SK-MEL-5 (cell line): ENCODE measurements at places on chromosomes 1 and 21.

- DNase-seq, result no peak
Measured at GRCh38 chr1:60130703-60131102, 57.1 kb upstream of the C1orf87 start.

DNA sequence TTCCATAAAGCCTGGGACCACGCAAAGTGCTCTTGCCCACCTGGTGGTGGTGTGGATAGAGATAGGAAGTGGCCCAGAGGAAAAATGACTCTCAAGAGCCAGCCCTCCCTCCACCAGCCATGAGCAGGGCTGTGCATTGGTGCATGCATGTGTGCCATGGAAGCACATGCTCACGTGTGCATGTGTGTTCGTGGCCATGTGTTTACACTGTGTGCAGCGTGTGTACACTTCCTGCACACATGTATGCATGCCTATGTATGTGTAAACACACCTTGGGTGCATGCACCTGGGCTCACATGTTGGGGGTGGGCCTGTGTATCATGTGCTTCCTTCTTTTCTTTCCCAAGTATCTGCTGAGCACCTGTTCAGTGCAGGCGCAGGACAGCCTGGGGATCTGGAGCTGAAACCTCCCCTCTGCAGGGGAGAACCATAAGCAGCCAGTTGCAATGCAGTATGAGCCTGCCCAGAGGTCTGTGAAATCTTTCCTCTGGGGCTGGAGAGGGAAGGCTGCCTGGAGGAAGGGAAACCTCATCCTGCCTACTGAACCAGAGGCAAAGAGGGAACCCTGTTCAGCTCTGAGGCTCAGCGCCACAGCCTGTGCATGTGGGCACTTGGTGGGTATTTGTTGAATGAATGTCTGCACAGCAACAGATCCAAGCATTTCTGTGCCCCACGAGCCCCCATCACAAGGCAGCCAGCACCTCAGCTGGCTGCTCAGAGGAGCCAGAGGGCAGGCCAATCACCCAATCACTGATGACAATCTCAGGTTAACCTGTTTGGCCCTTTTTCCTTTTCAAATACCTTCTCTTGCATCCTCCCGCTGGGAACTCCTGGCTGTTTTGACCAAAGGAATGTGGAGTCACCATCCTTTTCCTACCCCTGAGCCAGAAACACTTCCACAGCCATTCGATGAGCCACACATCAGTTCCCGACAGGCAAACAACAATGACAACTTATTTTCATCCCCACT is 327.0 kb downstream of the NPHP4 start:
- DNase-seq, result no peak

GRCh38 chr1:8649027-8649426 is 168.4 kb downstream of the RERE start:
- no peak for DNase-seq

DNA sequence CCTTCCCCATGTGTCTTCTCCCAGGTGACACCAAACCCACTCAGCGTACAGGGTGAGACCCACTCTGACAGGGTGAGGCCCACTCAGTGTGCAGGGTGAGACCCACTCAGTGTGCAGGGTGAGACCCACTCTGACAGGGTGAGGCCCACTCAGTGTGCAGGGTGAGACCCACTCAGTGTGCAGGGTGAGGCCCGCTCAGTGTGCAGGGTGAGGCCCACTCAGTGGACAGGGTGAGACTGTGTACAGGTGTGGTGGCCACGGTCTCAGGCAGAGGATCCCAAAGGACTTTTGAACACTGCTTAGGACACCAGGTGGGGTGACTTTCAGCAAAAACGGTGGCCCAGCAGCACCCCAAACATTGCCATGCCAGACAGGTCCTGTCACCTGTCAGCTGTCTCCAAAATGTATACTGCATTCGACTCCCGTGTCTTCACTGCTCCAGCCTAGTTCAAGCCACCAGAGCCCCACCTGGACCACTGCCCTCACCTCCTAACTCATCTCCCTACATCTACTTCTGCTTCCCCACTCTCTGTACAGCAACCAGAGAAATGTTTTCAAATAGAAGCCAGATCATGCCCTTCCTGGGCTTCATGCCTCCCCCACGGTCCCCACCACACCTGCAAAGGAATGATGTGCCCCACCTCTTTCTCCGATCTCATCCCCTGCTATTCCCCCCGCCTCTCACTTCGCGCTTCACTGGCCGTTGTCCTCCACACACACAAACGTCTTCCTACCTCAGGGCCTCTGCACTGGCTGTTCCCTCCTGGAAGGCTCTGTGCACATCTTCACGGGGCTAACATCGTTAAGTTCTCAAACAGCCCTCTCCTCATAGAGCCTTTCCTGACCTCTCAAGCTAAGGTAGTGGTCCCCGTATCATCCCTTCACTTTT is 52.1 kb downstream of the ACBD3 start:
- no peak for DNase-seq

- no peak for DNase-seq
Measured at GRCh38 chr1:3211582-3212375, 142.8 kb downstream of the PRDM16 start.

DNA sequence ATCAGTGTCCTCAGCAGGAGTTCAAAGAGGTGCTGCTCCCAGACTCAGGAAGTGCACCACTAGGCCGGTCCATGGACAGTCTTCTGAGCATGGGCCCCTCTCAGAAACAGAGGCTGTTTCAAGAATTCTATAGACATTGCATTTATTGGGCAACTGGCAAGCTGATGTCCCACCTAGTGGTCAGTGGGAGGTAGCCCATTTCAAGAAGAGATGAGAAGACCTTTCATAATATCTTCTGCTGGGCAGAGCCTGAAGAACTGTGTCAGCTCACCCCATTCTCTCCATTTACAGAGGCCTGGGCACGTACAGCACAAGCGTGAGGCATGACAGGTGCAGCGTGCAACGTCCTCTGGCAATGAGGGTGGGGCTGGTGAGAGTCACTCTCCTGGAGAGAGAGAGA is 216.0 kb downstream of the DYRK1A start:
- DNase-seq, result peak; percentile 66

DNA sequence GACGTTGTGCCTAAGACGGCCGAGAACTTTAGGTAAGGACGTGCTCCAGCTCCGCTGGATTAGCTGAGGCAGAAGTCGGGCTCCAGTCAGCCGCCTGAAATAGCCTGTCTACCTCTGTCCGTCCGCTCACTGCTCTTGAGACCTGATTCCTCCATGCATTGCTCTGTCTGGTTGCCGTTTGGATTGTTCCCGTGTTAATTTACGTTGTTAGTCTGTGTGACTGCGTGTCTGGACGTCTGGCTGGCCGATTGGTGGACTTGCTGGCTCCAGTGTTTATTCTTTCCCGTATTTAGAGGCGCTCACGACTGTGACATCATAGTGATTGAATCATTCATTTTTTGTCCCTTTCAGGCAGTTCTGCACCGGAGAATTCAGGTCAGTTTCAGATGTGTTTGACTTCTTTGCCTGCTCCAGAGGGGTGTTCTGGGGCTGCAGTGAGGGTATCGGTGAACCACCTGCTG is 684 bp downstream of the PPIH start:
- no peak for DNase-seq

- DNase-seq, result no peak
Measured at GRCh38 chr1:11651017-11651416, 3.2 kb downstream of the FBXO2 start.

DNA sequence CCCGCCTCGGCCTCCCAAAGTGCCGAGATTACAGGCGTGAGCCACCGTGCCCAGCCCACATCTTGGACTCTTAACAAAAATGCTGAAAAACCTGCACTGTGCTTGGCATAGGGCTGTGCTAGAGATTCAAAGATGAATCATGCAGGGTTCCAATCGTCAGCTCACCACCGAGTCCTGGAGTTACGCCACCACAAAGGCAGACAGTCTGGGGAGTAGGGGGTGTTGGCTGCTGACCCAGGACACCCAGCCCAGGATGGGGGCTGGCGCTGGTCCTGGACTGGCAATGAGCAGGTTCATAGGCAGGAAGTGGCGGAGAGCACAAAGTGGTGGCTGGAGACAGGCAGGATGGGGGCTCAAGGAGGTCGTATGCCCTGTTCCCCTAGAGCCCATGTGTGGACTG is 16.0 kb downstream of the PSRC1 start:
- DNase-seq, result no peak

DNA sequence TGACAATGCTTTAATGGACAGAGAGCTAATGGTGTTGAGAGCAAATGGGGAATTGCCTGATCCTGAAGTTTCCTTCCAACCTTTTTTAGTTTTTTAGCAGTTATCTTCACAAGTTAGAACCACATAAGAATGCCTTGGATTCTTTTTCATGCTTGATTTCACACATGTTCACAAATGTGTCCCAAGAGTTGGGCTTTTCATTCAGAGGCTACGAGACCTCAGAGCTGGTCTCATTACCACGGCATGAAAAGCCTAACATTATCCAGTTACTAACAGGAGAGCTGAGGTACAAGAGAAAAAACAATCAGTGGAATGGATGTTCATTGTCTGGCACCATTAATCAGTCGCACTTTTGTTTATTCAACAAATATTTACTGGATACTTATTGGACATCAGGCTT is 340.6 kb downstream of the ZNF326 start:
- no peak for DNase-seq

- DNase-seq, result no peak
Measured at GRCh38 chr21:42440187-42440792, 36.6 kb downstream of the UBASH3A start.

DNA sequence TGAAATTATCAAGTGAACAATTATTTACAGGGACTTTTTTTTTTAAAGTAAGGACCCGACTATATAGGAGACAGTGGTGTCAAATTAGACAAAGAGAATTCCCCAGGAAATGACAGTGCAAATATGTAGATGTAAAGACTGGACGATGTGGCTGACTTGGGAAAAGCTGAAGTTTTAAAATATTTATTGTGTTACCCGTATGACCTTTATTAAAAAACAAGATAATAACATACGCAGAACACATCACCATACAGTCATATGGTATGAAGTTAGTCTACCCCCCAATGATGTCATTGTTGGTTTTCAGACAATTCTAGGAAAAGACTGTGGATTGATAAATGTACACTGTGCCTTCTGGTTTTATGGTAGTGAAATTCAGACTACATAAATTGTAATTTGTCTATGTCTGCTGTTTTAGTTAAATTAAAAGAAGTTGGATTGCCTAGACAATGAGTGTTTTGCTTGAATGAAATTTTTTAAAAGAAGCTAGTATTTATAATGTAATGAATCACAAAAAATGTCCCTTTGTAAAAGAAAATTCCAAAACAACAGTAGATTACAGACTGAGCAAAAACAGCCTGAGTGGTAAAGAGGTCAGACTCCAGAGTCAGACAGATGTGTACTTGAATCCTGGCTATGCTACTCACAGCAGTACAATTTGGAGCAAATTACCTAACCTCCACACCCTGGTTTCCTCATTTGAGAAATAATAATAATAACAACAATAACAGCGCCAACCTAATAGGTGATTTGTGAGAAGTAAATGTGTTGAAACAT is 15.5 kb upstream of the PDC start:
- DNase-seq, result no peak

DNA sequence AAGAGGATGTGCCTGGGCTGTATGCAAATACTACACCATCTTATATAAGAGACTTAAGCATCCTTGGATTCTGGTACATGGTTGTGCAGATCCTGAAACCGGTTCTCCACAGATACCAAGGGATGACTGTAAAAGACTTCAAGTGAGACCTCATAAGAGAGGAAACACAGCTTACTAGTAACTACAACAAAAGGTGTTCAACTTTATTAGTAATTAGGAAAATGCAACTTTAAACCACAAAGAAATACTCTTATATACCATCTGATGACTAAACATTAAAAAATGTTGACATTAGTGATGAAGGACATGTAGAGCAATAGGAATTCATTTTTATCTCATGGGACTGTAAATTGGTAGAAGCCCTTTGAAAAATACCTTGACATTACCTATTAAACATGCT is 102.7 kb downstream of the RASAL2 start:
- no peak for DNase-seq

DNA sequence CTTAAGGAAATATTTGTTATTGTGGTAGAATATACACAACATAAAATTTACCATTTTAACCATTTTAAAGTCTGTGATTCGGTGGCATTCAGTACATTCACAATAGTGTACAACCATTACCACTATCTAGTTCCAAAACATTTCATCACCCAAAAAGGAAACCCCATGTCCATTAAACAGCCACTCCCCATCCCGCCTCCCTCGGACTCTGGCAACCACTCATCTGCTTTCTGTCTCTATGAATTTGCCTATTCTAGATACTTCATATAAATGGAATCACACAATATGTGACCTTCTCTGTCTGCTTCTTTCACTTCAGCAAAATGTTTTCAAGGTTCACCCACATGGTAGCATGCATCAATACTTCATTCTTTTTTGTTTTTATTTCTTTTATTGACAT is 51.3 kb downstream of the PTP4A2 start:
- no peak for DNase-seq

GRCh38 chr21:33246506-33246905 is 16.8 kb downstream of the IFNAR2 start:
- no peak for DNase-seq

GRCh38 chr1:63463248-63463647 is 59.8 kb downstream of the ITGB3BP start:
- no peak for DNase-seq

DNA sequence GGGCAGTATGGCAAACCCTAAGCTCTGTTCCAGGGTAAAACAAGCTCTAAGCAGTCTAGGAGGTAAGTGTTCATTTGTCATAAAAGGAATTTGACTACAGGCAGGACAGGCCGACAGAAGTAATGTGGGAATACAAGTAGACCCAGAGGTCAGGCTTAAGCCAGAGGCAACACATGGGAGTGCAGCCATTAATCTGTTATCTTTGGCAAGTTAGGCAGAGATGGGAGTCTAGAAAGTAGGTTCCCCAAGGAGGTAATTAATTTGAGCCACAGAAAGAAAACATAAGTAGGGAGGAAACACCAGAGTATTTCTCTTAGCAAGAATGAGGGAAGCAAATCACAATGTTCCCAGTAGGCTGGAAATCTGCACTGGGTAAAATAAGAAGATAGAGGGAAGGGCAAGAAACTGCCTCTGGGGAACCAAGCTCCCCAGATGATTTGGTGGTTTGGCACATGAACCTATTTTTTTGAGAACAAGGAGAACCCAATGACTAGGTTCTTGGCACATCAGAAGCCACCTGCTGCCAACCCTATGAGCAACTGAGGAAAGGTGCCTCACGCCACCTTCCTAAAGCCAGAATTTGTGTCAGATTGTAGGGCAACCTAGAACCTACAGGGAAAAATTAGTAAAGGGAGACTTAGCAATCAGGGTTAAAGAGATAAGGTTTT is 636.4 kb upstream of the PLXNA2 start:
- DNase-seq, result no peak

DNA sequence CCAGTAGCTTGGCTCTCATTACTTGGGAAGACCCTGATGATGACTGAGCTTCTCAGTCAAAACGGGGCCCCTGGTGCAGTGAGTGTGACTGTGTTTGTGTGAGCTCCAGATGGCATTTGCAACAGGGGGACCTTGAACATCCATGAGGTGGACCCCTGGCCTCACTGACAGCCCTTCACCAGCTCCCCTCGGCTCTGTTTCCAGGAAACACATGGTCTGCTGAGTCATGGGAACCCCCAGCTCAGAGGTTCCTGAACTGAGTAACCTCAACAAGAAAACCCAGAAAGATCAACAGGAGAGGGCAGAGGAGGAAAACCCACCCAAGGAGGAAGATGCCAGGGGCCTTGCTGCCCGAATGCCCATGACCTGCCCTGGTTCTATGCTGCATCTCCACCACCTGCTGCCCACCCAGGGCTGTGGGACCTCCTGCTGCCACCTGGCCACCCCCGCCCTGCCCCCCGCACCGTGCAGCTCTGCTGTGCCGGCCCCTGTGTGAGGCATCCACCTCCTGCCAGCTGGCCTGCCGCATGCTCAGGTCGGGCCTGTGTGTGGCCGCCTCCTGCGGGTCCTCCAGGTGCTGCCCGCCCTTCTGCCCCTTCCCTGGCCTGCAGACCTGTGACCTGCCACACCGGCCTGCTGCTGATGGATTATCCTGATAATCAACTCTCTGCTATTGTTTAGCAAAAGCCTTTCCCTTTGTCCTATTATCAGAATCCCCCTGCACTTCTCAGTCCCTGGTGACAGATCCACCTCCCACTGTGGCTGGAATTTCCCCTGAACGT is 4.2 kb upstream of the KRTAP12-1 start:
- no peak for DNase-seq
